ENCODE measurements at places on chromosomes 13 and 19.

- DNase-seq, result no peak
These were observed 27.3 kb downstream of the PTPRS start for GRCh38 chr19:5313307-5313706.

GRCh38 chr13:83980331-83980730 is 98.1 kb upstream of the SLITRK1 start:
- no peak for DNase-seq

- no peak for DNase-seq
These were observed 4.9 kb downstream of the FLT1 start for GRCh38 chr13:28490061-28490460.

DNA sequence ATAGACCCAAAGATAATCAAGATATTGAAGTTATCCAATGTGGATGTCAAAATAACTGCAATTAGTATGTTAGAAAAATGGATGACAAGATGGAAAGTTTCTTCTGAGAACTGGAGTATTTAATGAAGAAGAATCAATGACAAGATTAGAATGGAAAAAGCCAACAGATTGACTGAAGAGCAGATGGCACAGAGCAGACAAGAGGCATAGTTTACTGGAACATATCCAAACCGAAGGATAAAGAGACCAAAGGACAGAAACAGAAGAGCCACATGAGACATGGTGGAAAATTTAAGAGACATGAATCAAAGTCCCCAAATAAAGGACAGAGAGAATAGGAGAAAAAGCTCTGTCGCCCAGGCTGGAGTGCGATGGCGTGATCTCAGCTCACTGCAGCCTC is 89.6 kb upstream of the RXFP2 start:
- no peak for DNase-seq

GRCh38 chr13:31167490-31167889 is 5.8 kb upstream of the HSPH1 start:
- DNase-seq, result no peak

DNA sequence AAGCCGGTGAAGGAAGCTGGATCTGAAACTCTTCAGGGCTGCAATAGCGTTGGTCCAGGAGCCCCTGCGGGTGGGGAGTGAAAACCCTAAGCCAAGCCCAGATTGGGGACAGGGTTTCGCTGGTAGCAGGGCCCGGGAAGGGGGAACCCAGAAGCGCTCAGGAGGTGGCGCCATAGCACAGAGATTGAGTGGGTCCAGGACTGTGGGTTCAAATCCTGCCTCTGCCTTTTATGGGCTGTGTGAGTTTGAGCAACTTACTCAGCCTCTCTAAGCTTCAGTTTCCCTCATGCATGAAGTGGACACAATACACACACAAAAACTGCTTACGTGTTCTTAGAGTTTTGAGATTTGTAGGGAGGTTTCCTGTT is 8.3 kb upstream of the SYCN start:
- DNase-seq, result no peak

- DNase-seq, result no peak
These were observed 19.8 kb downstream of the MAST3 start for GRCh38 chr19:18117364-18117691.

DNA sequence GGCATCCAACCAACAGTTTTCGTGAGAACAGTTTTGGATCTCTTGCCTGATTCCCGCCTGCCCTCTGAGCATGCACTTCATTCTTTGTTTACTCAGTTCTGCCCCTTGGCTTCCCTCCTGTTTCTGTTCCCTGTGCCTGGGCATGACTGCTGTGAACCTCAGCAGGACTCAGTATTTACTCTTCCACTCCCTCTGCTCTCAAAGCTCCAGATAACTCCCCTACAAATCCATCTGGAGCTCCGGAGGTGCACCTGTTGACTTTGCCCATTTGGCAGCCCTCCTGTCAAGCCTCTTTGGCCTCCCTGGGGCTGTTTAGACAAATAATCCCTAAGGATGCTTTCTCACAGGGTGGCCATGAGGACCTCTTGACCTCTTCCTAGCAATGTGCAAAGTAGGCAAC is 34.2 kb upstream of the ARGLU1 start:
- no peak for DNase-seq

DNA sequence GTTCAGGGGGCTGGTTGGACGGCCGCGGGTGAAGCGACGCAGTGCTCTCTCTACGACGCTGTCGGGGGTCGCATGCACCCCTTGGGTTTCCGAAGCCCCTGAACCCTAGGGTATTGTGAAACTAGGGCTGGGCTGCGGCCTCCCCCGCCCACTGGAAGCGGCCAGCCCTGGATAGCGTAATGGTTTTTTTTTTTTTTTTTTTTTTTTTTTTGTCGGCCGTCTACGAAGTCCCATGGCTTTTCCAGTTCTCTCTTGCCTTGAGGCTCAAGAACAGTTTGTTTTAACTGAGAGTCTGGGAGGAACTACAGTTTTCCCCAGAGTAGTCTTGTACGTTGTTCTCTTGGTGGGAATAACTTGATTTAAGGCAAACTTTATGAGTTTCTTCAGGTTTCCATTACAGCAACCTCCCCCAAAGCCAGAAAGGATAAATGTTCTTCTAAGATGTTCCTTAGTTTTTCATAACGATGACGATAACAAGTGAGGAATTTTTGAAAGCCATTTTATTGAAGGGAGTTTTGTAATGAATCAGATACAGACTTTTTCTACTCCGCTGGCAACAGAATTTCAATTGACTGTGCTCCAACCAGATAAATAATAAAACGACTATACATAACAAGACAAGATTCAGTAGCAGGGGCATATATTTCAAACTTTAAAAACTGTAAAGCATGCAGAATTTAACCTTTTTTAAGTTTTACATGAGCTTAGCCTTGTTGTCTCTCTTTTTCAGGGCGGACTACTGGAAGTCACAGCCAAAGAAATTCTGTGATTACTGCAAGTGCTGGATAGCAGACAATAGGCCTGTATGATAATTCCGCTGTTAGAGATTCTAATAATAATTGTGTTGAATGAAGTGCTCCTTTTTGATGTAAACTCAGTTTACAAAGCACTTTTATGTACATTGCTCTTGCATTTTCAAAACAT is 867 bp downstream of the WBP4 start:
- DNase-seq, result no peak

GRCh38 chr19:51977346-51977745 is 9.3 kb downstream of the ZNF350 start:
- no peak for DNase-seq

DNA sequence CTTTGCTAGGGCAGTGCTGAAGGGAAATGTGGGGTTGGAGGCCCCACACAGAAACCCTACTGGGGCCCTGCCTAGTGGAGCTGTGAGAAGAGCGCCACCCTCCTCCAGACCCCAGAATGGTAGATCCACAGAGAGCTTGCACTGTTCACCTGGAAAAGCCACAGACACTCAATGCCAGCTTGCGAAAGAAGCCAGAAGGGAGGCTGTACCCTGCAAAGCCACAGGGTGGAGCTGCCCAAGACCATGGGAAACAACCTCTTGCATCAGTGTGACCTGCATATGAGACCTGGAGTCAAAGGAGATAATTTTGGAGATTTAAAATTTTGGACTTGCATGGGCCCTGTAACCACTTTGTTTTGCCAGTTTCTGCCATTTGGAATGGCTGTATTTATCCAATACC is 615.4 kb upstream of the MIR17HG start:
- no peak for DNase-seq

GRCh38 chr13:46896341-46897137 is at the start of gene HTR2A:
HTR2A (minus strand) TSS chr13:46897053; CDS start chr13:46895906, 1,147 bp downstream.
- no peak for DNase-seq

DNA sequence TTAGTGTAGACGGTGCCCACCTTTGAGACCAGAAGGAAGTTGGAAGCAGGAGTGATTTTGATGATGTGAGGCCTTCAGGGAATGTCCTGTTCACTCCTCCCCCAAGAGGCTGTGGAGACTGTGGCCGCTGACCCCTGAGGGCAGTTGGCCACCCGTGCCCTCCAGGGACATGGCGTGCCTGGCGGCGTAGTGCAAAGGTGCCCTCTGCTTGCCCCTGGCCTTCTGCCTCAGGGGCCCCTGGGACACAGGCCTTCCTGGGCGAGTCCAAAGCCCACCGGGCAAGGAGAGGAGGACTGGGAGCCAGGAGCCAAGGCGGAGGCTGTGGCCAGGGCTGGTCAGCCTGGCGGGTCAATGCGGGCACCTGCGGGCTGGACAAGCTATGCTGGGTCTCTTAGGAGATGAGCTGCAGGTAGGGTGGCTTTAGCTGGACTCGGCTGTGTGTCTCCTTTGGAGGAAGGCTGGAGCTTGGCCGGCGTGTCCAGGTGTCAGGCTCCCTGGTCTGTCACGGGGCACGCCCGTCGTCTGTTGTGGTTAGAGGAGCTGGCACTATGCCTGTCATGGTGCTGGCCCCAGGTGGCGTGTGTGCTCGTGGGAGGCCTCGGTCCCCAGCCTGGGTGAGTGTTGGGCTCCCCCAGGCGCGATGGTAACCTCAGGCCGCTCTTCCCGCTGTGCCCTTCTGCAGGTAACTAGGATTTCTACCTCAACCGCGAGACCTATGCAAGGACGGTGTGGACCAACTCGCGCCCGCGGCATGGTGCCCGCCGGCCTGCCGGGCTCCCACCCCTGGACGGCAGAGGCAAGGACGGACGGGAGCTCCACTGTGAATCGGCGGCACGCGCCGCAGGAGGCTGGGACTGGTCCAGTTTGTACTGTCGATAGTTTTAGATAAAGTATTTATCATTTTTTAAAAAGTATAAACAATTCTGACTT is 6.8 kb downstream of the PLEKHJ1 start:
- no peak for DNase-seq

DNA sequence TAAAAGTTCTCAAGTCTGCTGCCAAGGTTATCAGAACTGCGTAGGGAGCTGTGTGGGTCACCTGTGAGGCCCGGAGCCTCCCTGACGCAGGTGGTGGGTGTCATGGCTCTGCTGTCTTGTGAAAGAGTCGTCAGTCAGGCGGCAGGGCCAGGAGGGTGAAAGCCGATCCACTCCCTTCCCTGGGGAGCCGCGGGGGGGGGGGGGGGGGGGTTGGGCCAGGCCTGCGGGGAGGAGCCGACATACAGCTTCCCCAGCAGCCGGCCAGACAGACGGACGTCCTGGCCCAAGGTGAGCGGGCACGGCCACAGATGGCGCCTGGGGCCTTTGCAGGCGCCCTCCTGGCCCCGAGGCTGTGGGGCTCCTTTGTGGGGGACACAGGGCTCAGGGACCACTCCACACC is 12.4 kb downstream of the SBNO2 start:
- DNase-seq, result no peak

DNA sequence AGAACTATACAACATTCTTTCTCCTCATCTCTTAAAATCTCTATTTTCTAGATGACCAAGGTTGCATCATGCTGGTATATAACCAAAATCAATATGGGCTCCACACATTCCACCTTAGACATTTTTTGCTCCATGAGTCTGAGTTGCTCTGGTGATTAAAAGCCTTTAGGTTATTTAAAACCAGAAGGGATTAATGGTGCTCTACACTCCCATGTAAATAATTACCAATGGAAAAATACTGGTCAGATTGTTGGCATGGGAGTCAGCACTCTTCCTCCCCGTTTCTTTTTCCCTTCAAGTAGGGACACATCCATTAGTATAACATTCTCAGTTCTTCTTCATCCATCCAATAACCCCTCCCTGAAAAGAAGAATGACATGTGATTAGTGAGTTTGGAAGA is 747.7 kb downstream of the PCDH17 start:
- no peak for DNase-seq

DNA sequence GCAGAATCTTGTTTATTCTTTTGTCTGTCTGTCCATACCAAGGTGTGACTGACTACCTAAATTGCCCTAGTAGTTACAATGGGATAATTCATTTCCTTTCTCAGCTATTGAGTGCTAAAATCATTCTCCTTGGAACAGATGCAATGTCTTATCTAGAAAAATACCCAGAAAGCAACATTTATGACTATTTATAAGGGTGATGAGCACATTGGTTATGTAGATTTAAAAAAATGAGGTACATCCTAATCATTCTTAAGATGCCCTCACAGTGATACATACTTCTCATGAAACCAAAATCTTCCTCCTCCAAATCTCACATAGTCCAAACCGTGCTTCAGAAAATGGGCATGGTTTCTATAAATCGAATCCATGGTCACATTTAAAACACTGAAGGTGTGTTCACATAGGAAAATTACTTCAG is 11.6 kb upstream of the UBE2L5 start:
- no peak for DNase-seq

GRCh38 chr13:45918597-45918996 is 67.0 kb upstream of the SIAH3 start:
- no peak for DNase-seq

GRCh38 chr13:113390874-113391497 is 27.1 kb upstream of the GRTP1 start:
- peak; percentile 22 for DNase-seq

DNA sequence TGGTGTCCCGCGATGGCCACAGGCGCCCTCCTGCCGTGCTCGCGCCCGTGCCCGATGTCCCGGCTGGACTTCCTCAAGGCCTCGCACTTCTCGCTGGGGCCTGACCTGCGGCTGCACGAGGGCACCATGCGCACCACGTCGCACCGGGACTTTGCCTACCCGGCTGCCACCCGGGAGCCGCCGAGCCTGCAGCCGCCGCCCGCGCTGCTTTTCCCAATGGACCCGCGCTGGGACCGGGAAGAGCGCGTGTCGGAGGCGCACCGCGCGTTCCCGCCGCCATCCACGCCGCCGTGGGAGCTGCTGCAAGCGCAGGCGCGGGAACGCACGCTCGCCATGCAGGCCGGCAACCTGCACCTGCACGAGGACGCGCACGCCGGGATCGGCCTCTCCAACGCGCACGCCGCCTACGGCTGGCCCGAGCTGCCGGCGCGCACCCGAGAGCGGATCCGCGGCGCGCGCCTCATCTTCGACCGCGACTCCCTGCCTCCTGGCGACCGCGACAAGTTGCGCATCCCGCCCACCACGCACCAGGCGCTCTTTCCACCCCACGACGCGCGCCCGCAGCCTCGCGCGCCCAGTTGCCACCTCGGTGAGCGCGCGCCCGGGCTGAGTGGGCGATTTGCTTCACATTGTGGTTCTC is 12.1 kb upstream of the PEX11G start:
- no peak for DNase-seq

- no peak for DNase-seq
These were observed 24.2 kb downstream of the VRK3 start for GRCh38 chr19:50000841-50001557.

- no peak for DNase-seq
These were observed 31.2 kb downstream of the GADD45B start for GRCh38 chr19:2507109-2507508.

GRCh38 chr13:47159853-47160550 is 263.1 kb upstream of the HTR2A start:
- DNase-seq, result no peak

DNA sequence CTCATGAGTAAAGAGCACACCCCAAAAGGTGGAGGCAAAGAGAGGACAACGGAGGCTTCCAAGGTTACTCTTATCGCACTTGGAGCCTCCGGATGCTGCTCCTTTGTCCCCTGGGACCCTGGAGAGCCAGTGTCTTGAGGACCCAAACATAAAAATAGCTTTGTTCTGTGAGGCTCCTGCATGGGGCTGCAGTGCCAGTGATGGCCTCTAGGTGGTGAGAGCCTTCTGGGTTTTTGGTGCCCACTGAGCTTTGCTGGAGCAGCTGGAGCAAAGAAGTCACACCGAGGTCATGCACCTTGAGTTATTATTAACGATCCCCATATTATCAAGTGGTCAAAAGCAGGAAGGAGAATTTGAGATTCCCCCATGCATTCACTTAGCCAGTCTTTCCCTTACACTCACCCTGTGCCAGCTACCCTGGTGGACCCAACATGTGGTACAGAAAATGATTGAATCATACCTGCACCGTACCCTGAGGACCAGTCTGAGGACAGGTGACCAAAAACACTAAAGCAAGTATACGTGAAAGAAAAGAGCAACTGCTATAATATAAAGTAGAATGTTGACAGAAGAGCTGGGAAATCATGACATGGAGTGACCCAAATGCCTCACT is 41.5 kb downstream of the ZNF682 start:
- no peak for DNase-seq

- DNase-seq, result peak; percentile 97
These were observed at the start of gene ZNF844 for GRCh38 chr19:12064590-12065538. ZNF844 (plus strand) TSS chr19:12064731; CDS start chr19:12064874, 143 bp downstream.

Measured in coronary artery (tissue), 2 donors.